ENCODE measurements at places on chromosomes 1 and 21.

- no peak for DNase-seq
These were observed 7.9 kb upstream of the A3GALT2 start for GRCh38 chr1:33328817-33329216.

DNA sequence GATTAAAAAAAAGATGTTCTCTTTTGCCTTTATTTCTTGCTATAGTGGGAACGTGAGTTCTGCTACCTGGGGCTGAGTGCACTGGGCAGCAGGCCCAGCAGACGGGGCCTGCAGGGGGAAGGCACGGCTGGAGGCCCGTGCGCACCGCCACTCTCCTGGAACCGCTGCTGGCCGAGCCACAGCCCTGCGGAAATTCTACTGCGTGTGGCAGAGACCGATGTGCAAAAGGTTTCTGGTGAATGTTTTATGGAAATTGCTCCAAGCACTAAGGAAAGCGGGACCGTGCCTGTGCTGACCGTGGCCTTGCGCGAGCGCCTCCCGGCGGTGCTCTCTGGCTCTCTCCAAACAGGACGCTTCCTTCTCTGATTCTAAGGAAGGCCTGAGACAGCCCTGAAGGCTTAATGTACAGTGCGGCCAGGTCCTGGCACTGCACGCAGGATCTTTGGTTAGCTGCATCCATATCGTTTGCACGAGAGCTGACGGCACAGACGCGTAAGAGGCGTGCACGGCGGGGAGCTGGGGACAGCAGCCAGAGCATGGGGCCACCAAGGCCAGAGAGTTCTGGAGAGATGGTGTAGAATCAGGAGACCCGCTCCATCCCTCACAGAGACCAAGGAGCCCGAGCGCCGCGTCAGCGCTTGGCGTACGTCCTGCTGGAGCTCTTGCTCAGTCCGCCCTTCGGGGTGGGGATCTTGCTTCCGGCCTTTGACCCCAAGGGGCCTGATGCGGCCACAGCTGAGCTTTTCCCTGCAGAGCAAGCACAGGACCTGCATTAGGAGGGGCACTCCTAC is 18.7 kb upstream of the LRRC47 start:
- no peak for DNase-seq

DNA sequence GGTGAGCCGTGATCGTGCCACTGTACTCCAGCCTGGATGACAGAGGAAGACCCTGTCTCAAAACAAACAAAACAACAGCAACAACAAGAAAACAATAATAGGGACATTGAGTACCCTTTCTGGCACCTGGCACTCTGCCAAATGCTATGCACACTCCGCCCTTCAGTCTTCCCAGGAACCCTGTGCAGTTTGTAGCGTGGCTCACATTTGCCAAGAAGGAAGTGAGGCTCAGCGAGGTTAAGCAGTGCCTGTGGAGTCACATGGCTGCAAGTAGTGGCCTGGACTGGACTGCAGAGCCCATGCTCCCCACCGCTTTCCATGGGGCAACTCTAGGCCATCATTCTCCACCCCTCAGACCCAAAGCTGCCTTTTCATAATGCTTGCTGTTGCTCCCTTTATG is 5.3 kb upstream of the EVA1B start:
- DNase-seq = no peak

- DNase-seq = no peak
These were observed 221.7 kb downstream of the COL11A1 start for GRCh38 chr1:102886638-102887037.

DNA sequence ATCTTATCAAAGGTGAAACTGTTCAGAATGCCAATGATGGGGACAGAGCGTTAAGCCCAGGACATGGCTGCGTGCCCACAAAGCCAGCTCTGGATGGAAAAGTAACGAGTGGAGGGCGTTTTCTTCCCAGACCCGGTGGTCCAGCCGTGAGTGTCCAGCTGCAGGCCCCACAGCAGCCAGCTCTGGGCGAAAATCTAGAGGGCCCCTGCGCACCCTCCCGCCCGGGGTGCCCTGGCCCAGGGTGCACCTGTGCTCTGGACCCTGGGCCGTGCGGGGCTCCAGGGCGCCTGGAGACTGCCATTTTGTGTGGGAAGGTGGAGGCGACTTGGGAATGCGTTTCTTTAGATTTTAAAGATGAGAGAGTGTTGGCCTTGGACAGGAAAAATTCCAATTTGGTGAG is 58.8 kb downstream of the SKI start:
- no peak for DNase-seq

DNA sequence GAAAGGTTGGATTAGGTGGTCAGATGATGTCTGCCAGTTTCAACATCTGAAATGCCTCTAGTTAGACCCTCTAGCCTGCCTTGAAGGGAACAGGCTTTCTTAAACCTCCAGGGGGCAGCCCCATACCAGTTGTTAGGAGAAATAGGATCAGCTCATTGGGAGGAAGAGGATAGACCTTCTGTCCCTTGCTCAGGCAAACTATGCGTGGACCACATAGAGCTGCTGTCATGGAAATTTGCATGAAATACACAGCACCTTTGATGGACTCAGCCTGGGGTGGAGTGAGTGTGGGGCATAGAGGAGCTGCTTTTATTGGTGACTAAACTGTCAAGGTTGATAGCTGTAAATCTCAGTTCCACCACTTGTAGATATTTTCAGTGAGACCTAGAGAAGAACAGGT is 38.4 kb upstream of the SPAG17 start:
- DNase-seq = peak; percentile 15

GRCh38 chr1:31624309-31624708 is 6.8 kb downstream of the HCRTR1 start:
- no peak for DNase-seq

- DNase-seq = no peak
These were observed 25.7 kb downstream of the WNT4 start for GRCh38 chr1:22117238-22117637.

- no peak for DNase-seq
These were observed 16.9 kb upstream of the VANGL1 start for GRCh38 chr1:115624859-115625258.

- DNase-seq = peak; percentile 82
These were observed 2.7 kb downstream of the PLEKHG5 start for GRCh38 chr1:6488602-6489382.

DNA sequence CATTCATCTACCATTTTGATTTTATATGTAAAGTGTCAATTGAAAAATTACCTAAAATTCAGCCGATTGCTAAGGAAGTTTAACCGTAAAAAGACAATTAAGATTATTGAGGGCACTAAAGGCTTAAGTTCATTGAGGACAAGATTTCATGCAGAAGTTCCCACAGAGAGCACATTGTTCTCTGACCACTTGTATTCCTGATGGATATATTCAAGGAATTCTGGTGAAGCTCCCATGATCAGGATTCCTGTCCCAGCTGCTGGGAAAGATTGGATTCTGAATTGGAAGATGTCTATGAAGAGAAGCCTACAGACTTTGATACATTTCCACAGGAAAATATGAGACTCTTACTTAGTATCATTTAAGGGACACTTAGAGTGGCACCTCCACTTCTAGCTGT is 209.2 kb upstream of the KCTD3 start:
- no peak for DNase-seq

GRCh38 chr1:156923670-156924477 is 3.4 kb downstream of the LRRC71 start:
- no peak for DNase-seq

Data from mucosa of descending colon (tissue), 3 donors.